ENCODE measurements at places on chromosomes 16 and 17.

GRCh38 chr16:15829460-15829859 is 27.4 kb downstream of the MYH11 start:
- DNase-seq, result no peak

DNA sequence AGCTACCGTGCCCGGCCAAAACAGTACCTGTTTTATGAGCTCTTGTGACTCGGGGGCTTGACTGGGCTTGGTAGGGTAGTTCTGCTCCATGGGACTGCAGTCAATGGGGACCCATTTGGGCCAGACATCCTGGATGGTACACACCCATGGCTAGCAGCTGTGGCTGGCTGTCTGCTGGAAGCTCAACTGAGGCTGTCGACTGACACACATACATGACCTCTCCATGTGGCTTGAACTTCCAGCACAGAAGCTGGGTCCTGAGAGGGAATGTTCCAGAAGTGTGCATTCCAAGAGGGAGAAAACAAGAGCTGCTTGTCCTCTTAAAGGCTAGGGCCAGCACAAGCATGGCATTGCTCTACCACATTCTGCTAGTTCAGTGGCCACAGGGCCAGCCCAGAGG is 14.9 kb upstream of the NKD1 start:
- DNase-seq, result no peak

DNA sequence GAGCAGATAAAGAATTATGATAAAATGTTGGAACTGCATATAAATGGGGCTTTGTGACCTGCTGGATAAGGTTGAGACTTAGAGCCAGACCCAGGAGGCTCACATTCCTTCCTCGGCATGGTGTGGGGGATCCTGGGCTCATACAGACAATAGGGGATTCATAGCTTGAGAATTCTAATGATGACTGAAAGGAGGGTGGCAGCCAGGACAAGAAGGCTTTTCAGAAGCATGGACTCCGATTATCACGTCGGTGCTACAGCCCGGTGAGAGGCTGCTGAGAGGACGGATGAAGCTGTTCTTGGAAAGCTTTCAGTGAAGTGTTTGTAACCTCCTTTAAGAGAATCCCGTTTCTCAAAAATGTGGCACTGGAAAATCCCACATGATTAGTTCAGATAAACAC is 167.2 kb downstream of the ANKFN1 start:
- no peak for DNase-seq

- DNase-seq, result no peak
These were observed 1.2 kb downstream of the NEUROD2 start for GRCh38 chr17:39606434-39607056.

Data from NCI-H1048 (cell line).